GM20000 (cell line): ENCODE measurements at places on chromosomes 7 and 10.

DNA sequence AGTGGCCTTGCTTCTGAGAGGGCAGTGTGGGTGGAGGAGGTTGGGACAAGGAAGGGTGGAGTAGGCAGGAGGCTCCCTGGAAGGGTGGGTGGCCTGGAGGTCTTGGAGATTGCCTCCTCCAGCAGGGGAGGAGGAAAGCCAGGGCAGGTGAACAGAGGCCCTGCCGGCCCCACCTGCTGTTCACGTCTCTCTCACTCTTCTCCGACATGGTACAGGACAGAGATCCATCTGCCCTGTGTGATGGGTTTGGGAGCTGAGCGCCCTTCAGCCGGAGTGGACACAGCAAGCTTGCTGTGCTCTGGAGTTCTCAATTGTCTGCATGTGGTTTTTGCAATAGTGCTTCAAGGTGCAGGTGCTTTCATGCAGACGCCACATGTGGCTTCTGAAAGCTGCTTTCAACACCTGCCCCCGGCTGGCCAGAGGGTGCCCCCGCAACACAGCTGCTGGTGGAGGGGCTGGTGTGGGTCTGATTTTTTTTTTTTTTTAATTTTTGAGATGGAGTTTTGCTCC is 82.8 kb upstream of the GNA12 start:
- no peak for DNase-seq

GRCh38 chr10:77240041-77240652 is 397.5 kb downstream of the KCNMA1 start:
- no peak for DNase-seq

- no peak for DNase-seq
These were observed 36.3 kb upstream of the RNF32 start for GRCh38 chr7:156604311-156604710.

DNA sequence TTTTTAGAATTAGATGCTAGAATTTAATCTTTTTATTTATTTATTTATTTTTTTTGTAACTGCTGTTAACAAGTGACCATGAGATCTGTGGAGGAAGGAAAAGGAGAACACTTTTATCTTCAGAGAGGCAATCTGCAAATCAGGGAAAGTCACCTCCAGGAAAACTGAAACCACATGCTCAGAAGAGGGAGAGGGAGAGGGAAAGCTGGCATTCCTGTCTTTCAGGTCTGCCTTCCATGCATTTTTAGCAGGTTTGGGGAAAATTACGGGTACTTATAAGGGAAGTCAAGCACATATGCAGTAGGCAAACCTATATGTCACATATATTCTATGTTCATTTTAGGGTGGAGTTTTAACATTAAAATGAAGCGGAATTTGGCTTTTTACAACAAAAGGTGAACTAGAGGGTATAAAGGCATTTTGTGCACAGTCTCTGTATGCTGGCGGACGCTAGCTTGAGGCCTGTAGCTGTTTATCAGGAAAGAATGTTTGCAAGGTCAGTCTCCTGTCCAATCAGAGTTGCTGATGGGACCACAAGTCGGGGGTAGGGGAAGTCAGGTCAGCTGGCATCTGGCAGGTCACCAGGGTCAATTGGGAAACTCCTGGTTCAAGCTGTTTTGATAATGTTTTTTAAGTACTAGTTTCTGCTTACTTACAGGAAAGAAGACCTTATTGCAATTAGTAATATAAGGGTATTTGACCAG is 333.5 kb downstream of the GPR158 start:
- no peak for DNase-seq
